ENCODE measurements at places on chromosomes 11 and 22.
A peak's percentile ranks its signal among the peaks of the same experiment; 100 is the strongest.

GRCh38 chr22:19824926-19825339 is 29.7 kb downstream of the GNB1L start:
- no peak for DNase-seq

DNA sequence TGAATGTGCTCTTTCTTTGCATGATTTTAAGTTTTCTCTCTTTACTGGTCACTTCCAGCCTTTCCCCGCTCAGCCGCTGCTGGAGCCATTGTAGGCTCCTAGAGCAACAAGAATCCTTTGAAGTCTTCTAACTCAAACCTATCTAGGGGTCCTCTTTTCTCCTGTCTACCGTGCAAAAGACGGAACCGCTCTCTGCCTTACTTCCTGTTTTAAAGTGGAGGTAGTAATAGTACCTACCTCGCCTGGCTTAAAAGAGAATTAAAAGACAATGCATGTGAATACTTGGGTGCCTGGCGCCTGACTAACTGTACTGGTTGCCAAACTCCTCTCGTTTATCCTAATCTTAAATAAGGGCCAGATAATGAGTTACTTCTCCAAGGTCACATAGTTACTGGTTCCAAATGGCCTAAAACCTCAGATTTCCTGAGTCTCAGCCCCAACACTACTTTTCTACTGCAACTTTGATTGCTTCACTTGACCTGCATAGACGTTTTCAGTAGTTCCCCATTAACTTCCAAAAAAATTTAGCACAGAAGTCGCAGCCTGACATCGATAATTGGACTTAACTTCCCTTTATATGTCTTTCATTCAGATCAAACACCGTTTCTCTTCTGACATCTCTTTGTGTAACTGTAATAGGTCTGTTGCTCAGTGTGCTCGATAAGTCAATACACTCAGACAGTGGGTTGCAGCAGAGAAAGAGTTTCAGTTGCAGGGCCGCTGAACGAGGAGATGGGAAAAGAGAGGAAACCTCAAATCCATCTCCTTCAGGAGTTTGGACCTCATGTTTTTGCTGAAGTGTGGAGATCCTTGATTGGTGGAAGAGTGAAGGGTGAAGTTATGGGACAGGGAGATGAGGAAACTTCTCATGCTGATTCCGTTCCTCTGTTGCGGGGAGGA is 891 bp downstream of the SAMM50 start:
- DNase-seq, result no peak

DNA sequence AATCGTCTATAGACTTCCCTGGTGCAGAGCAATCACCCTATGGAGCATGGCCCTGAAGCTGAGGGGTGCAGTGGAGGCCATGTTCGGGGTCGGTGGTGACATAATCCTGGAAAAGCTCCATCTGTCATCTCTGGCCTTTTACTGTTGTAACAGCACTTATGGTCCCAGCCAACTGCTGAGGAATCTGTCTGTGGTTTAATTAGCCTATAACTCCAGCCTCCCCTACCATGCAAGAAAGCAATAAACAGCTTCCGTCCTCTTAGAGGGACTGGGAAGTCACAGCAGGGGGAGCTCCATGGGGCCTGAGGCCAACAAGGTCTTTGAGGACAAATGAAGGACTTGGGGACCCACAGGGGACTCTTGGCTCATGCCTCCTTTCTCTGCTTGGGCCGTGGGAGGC is 159.1 kb upstream of the NECTIN1 start:
- no peak for DNase-seq

DNA sequence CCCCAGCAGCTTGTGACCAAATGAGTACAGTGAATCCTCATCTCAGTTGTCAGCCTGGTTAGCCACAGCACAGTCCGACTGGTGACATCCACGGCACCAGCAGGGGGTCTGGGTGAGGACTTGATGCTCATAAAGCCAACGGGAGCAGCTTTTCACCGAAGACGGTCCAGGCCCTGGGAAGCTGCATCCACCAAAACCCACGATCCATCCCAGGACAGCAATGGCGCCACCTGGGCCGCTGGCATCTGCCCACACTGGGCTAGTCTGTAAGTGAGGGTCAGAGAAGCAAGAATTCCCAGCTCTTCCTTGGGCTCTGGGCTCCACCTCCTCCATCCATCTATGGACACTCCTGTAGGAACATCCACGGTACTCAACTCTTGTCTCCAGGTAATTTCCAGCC is 25.1 kb upstream of the FXYD6 start:
- DNase-seq, result no peak

DNA sequence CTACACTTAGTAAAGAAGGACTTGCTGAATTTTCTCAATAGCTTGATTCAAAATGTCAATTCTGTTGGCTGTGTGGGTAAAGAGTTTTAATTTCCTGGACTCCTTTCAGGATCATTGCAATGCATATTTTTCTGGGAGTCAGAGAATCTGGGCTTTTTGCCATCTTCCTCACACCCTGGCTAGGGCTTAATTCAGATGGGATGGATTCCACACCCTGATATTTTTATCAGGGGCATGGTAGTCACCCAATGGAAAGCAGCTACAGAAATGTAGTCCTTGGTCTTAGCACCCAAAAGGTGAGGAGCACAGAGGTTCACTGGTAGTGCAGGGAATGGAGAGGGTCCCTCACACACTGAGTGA is 79.3 kb downstream of the SGSM3 start:
- peak; percentile 37 for DNase-seq

GRCh38 chr11:134349109-134349801 is 17.5 kb downstream of the GLB1L2 start:
- DNase-seq, result no peak

DNA sequence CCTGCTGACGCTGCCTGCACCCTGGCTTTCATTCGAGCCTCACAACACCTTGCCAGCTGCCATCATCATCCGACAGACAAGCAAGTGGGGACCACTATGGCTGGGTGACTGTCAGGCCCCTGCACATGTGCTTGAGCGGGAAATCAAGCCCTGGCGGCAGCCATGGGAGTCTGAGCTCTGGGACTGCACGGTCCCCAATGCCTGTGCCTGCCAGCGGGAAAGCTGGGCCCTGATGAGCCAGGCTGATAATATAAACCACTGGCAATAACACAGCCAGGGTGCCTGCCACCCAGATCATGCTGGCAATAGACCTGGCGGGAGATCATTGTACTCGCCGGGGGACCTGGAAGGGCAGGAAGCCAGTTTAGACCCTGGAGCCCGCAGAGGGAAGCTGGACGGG is 2.5 kb downstream of the FGF3 start:
- no peak for DNase-seq

DNA sequence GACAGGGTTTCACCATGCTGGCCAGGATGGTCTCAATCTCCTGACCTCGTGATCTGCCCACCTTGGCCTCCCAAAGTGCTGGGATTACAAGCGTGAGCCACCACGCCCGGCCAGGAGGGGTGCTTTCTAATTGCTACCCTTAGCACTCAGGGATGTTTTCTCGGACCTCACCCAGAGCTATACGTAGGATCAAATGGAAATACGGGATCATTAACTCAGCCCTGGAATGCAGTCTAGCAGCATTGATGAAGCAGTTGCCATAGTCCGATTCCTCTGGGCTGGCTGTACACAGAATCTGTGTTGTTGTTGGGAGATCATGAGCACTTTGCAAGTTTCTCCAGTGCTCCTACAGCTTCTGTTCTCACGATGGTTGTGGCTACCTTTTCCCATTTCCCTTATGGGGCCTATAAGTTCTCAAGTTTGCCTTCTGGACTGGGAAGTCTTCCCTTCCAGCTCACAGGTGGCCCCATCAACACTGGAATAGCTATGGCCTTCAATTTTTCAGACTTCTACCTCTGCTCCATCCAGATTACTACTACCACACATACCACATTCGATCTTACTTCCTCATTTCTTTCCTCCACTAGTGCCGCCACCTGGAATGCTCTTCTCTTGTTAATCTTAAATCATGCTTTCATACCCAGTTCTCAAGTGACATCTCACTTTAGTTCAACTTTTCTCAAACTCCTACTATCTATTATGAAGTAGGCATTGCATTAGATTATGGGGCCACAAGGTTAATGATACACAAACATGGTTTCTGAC is 16.1 kb upstream of the PCF11 start:
- DNase-seq, result no peak

DNA sequence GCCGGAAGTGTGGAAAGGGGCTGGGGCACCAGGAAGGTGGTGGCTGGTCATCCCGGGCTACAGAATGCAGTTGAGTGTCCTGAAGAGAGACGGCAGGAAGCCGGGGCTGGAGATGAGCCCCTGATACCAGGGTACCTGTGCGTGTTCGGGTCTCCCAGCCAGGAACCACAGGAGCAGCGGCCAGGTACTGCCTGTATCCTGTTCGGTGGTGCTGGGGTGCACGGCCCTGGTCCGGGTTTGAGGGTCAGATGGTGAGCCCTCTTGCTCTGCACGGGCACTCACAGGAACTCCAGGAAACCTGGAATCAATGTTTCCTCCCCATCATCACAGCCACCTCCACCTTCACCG is 253.1 kb upstream of the B3GAT1 start:
- no peak for DNase-seq

DNA sequence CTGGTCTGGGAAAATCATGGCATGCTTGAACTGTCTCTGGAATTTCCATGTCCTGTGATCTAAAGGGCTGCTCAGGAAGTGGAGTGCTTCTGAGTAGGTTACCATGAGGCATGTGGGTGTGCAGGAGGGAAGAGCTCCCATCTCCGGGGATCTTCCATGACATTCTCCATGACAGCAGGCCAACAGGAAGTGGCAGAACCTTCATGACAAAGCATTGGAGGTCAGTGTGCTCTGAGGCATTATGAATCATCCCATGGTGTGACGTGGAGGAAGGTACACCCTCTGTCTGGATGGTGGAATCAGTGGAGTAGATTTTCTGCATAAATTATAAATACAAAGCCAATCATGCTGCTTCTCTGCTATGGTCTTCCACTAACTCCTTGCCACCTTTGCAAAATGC is 139.6 kb upstream of the E2F8 start:
- no peak for DNase-seq

- no peak for DNase-seq
Measured at GRCh38 chr22:23695571-23696325, 4.9 kb downstream of the RGL4 start.

- DNase-seq, result no peak
Measured at GRCh38 chr22:26998129-26998528, 340.7 kb downstream of the MIAT start.

- DNase-seq, result no peak
Measured at GRCh38 chr11:96340555-96340885, 2.5 kb downstream of the MAML2 start.

DNA sequence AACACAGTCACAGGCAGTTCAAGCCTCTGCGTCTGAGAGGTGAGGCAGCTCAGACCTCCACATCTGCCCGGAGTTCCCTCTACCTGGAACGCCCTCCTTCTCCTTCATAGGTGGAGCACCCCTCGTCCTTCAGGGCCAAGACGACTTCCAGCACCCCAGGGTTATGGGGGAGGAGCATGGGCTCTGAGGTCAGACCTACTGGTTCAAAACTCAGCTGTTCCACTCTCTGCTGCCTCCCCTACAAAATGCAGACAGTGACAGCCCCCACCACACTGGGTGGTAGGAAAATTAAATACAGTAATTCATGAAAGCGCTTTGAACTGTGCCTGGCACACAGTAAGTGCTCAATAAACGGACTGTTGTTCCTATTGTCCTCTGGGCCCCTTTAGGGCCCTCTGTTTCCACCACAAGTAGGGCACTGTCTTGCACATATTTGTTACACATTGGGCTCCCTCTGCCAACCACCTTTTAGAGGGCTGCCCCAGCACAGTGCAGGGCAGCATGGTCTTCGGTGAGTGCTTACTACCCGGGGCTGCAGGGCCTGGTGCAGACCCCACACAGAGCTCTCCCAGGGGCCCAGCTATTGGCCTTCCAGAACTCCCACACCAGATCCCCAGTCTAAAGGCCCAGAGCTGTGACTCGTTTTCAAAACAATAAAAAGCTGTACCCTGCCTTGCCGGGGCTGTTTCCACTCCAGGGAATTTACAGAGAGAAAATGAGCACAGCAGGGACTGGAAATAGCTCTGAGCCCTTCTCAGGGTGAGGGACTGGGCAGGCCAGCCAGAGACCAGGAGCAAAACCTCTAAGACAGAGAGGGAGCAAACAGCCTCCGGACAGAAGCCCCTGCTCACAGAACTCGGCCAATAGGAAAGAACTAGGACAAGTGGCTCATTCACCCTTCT is 2.5 kb downstream of the TMEM184B start:
- no peak for DNase-seq

GRCh38 chr11:28417601-28418323 is 309.6 kb downstream of the METTL15 start:
- no peak for DNase-seq

- peak; percentile 92 for DNase-seq
Measured at GRCh38 chr11:12693479-12694182, 19.4 kb downstream of the TEAD1 start.

GRCh38 chr11:125942771-125943428 is 2.9 kb upstream of the VSIG10L2 start:
- no peak for DNase-seq

- no peak for DNase-seq
Measured at GRCh38 chr22:36863979-36864378, 3.2 kb downstream of the NCF4 start.

GRCh38 chr11:59859673-59860072 is 6.6 kb downstream of the TCN1 start:
- DNase-seq, result no peak

DNA sequence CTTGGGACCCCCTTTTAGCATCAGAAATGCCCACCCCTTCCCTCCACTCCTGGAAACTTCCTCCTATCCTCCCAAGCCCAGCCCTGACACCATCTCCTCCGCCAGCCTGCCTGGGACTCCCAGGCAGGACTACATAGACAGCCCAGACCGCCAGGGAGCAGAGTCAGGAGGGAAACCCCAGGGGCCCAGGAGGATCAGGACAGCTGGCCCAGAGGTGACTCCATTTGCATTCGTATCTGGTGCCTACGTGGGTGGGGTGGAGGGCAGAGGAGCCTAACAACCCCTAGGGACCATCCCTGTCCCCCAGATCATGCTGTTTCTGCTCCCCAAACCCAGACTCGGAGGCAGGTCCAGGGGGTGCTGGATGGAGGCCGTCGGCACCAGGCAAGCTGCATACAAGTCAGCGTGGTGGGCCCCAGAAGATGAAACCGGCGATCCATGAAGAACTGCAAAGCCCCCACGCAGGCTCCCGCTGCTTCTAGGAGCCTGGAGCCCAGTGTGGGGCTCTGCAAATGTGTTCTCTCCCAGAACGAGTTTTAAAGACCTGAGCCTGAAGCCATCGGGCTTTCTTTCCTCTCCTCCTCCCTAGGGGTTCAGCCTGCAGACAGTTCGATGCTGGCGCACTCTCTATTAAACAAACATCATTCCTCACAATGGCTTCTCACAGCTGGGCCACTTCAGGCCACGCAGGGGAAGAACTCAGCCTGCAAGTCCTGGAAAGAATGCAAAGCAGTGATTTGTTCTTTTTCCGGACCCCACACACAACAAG is 1506.8 kb downstream of the BRD1 start:
- DNase-seq, result no peak

GRCh38 chr11:19200410-19201201 is 1.2 kb downstream of the CSRP3 start:
- DNase-seq, result no peak

GRCh38 chr11:94279996-94280395 is 24.4 kb upstream of the IZUMO1R start:
- no peak for DNase-seq

DNA sequence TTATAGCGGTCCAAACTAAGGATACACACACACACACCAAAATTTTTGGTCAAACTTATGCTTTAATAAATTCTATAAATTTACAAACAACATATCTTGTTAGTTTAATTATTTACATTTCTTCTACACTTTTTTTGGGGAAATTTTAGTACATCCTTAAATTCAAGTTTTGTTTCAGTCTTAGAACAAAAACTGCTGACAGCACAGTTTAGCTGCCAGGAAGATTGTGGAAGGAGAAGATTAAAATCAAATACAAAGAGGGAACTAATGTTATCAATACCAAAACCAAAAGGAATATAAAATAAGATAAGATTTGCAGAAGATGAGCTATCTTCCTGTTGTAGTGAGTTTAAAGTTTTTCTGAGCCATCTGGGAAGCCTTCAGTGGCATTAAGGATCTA is 368.8 kb downstream of the AASDHPPT start:
- no peak for DNase-seq
